ENCODE measurements at places on chromosomes 7 and 10. TPM values are rescaled to one million over a fixed set of nuclear protein-coding genes. Genes with fewer than 3 reads are reported as not detected.

Gene CHAT
- total RNA-seq: not detected

Gene PLAC9
- 24.1 TPM for total RNA-seq

Gene EGFR
- 78.3 TPM for total RNA-seq

Gene WNT8B
- not detected for total RNA-seq

Gene GIMAP6
- total RNA-seq: 61.7 TPM

Gene NPSR1
- total RNA-seq: not detected

Gene PLA2G12B
- 1.2 TPM for total RNA-seq

Gene HOGA1
- 2.3 TPM for total RNA-seq

Gene CTTNBP2
- total RNA-seq: 6.3 TPM

Gene SLC26A3
- not detected for total RNA-seq

GRCh38 chr7:130649004-130649790 lies 19.4 kb downstream of the COPG2 start:
- H3K27me3 ChIP-seq: no peaks in the 10 kb centered on the region
- no peak overlapping the region for H3K4me3 ChIP-seq
- H3K4me1 ChIP-seq: no peaks in the 10 kb centered on the region
- DNase-seq: no peak

- peak; percentile 35 for DNase-seq
- H3K27me3 ChIP-seq: no peaks in the 10 kb centered on the region
- no peak overlapping the region for H3K4me3 ChIP-seq
- H3K4me1 ChIP-seq: no peaks in the 10 kb centered on the region
- H3K36me3 ChIP-seq: peaks cover 33% of the 10 kb centered on the region
Observed at GRCh38 chr7:753190-753589, 26.1 kb upstream of the PRKAR1B start.

DNA sequence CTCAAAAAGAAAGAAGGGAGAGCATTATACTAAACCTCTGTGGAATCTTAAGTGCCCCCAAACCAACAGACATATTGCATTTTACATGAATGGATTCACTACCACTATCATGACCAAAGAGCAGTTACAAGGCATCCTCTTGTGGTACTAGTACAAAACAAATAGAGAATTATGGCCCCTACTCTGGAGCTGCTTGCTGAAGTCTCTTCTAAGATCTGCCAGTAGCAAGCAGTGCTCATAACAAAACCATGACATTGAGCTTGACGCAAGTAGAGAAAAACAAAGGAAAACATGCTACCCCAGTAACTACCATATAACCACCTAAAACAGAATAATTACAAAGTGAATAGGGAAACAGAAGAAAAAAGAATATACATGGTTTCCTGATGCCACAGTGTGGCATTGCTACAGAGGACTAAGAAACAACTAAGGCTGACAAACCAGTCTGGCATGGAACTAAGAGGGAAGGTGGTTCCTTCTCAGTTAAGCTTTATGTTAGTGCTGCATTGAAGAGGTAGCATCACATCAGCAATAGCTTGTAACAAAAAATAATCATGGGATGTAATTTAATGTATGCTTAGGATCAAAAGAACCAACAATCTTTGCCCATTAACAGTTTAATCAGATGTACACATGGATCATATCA lies 150.2 kb upstream of the AGR3 start:
- no peaks in the 10 kb centered on the region for H3K36me3 ChIP-seq
- H3K27ac ChIP-seq: no peak overlapping the region
- H3K4me1 ChIP-seq: peaks cover 4% of the 10 kb centered on the region
- no peak for DNase-seq

GRCh38 chr7:1936531-1937251 lies 266.6 kb downstream of the ELFN1 start:
- peaks cover 4% of the 10 kb centered on the region for H3K4me1 ChIP-seq
- DNase-seq: no peak
- H3K4me3 ChIP-seq: no peak overlapping the region
- no peaks in the 10 kb centered on the region for H3K27me3 ChIP-seq
- H3K27ac ChIP-seq: no peak overlapping the region
- H3K36me3 ChIP-seq: peaks cover 6% of the 10 kb centered on the region

DNA sequence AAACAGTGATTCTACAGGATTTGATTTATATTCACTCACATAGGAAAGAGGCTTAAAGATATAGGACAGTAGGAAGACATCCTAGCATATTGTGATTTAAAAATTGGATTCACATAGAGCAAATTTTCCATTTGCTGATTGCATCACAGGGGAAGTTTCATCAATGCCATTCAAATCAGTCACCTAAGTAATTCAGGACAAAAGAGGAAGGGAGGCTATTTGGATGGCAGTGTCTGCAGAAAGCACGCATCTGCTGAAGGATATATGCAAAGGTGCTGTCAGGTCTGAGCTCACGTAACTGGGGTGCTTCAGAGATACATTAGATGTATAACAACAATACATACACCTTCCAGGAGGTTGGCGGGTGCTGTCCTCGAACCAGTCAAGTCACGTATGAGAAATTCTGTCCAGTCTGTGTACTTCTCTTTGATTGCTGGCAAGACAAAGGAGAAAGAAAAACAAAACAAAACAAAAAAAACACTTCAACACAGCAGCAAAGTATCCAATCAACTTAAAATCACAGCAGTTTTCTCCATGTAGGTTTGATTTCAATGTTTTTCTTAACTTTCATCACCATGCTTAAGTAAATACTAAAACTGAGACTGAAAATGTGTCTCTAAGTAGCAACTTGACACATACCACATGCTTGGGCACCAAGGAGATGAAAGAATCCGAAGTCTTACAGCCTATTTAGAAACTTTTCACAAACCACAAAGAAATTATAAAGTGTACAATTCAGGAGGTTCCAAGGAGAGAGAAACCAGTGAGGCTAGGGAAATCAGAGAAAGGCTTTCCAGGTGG lies 125.1 kb downstream of the SFMBT2 start:
- no peaks in the 10 kb centered on the region for H3K4me1 ChIP-seq
- no peak for DNase-seq
- no peak overlapping the region for H3K4me3 ChIP-seq
- no peaks in the 10 kb centered on the region for H3K36me3 ChIP-seq
- no peak overlapping the region for H3K27ac ChIP-seq

GRCh38 chr7:57305192-57305748 lies 144.7 kb upstream of the ZNF716 start:
- no peaks in the 10 kb centered on the region for H3K4me1 ChIP-seq
- H3K27me3 ChIP-seq: no peaks in the 10 kb centered on the region
- no peak for DNase-seq
- no peaks in the 10 kb centered on the region for H3K36me3 ChIP-seq

GRCh38 chr7:100863406-100863950 lies 3.7 kb upstream of the TRIP6 start:
- no peaks in the 10 kb centered on the region for H3K27me3 ChIP-seq
- H3K36me3 ChIP-seq: peaks cover 21% of the 10 kb centered on the region
- DNase-seq: no peak
- H3K27ac ChIP-seq: no peak overlapping the region

- no peaks in the 10 kb centered on the region for H3K36me3 ChIP-seq
- peak; percentile 93 for DNase-seq
- peak within 1 kb of the TSS; percentile 95 for H3K4me3 ChIP-seq
- peak within 1 kb of the TSS; percentile 89 for H3K27ac ChIP-seq
Observed at GRCh38 chr7:140397784-140398750, at the start of gene SLC37A3. SLC37A3 (minus strand) TSS chr7:140398530; CDS start chr7:140382526, 16,004 bp downstream.

- H3K4me3 ChIP-seq: no peak overlapping the region
- no peak overlapping the region for H3K27ac ChIP-seq
- H3K27me3 ChIP-seq: no peaks in the 10 kb centered on the region
- H3K4me1 ChIP-seq: no peaks in the 10 kb centered on the region
- DNase-seq: no peak
Observed at GRCh38 chr10:130160775-130161174, 24.6 kb downstream of the GLRX3 start.

DNA sequence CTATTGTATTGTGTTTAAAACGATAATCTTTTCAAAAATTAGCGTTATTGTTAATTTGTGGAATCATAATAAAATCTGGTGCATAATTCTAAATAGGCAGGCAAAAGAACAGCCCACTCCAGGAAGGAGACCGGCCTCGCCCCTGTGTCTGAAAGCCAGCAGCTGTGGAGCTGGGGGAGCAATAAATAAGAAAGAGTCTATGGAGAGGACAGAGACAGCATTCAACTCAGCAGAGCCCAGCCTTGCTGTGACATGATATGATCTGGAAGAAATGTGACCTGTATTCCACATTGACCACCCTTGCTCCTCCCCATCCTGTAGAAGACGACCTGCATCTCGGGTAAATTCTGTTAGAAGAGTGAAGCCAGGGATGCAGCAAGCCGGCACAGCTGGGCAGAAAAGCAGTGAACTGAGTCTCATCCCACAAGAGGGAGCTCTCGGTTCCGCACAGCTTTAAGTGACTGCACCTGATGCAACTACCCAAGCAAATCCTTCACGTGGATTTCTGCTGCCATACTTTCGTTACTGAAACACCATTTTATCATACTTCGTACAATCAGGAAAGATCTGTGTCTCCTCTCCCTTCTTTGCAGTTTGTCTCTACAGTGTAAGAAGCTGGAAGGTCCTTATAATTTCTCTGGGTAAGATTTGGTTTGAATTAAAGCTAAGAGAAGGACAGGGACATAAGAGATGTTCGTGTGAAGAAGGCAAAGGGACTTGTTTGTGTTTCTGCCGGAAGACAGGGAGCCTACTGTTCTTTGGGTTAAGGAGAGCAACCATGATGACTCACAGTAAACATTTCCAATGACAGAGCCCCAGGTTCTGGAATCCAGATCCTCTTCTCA lies 427.1 kb downstream of the GPAM start:
- H3K27ac ChIP-seq: no peak overlapping the region
- DNase-seq: no peak
- no peak overlapping the region for H3K4me3 ChIP-seq
- H3K36me3 ChIP-seq: no peaks in the 10 kb centered on the region
- no peaks in the 10 kb centered on the region for H3K27me3 ChIP-seq
- H3K4me1 ChIP-seq: no peaks in the 10 kb centered on the region

DNA sequence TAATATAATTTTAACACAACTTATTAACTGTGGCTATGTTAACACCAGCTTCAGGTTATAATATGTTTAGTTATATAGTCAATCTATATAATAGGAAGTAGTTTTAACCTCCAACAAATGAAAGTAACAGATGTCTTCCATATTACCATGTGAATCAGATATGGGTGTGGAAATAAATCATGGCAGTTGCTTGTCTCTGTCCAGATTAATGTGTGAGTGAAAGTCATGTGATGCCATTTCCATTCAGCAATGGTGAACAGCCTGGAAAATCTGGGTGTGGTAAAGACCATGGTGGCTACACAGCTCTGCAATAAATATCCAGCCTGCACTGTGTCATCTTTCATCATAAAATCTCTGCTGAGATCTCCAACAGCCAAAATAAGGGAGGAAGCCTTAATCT lies 27.8 kb downstream of the HEPACAM2 start:
- no peak for DNase-seq
- H3K4me3 ChIP-seq: no peak overlapping the region

DNA sequence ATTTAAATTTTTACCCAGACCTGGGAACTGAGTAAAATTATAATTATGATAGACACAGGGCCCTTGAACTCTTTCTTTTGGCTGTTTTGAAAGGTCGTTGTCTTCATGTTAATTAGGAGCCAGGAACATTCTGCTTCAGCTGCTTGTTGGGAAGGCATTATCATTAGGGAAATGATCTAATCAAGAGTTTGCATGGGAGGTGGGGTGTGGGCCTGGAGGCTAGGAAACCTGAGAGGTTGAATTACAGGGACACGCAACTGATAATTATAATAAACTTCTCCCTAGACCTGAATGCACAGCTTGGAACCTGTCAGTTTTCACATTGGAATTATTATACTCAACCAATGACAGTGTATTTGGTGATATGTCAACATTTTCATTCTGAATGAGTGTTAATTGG lies 237.7 kb downstream of the CACNB2 start:
- H3K4me3 ChIP-seq: no peak overlapping the region
- H3K36me3 ChIP-seq: no peaks in the 10 kb centered on the region
- H3K27me3 ChIP-seq: no peaks in the 10 kb centered on the region
- H3K27ac ChIP-seq: no peak overlapping the region

DNA sequence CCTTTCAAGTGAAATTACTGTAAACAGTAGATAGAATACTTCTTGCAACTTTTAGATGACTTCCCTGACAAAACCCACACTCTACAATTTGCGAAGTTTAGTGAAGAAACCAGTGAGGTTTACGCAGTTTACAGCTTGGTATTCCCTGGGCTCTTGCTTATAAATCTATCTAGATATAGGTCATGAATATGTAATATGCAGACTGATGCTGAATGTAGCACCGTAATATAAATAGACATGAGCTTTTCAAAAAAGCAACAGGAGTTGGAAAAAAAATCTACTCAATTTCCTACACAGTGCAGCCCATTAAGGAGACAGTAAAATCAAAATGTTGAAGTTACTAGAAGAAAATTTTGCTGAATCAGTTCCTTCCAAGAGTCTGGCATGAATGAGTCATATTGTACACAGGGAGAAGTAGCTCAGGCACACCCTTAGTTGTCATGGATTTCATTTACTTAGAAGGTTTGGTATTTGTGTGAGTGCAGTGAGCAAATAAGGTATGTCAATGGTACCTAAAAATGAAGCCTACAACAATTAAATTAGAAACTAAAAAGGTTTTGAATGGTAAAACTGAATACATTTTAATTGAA lies 67.7 kb upstream of the NEUROD6 start:
- H3K4me3 ChIP-seq: no peak overlapping the region
- no peaks in the 10 kb centered on the region for H3K36me3 ChIP-seq
- peaks cover 3% of the 10 kb centered on the region for H3K4me1 ChIP-seq

GRCh38 chr7:42766782-42767423 lies 145.0 kb downstream of the C7orf25 start:
- no peaks in the 10 kb centered on the region for H3K4me1 ChIP-seq
- no peak for DNase-seq
- no peak overlapping the region for H3K4me3 ChIP-seq
- no peak overlapping the region for H3K27ac ChIP-seq

DNA sequence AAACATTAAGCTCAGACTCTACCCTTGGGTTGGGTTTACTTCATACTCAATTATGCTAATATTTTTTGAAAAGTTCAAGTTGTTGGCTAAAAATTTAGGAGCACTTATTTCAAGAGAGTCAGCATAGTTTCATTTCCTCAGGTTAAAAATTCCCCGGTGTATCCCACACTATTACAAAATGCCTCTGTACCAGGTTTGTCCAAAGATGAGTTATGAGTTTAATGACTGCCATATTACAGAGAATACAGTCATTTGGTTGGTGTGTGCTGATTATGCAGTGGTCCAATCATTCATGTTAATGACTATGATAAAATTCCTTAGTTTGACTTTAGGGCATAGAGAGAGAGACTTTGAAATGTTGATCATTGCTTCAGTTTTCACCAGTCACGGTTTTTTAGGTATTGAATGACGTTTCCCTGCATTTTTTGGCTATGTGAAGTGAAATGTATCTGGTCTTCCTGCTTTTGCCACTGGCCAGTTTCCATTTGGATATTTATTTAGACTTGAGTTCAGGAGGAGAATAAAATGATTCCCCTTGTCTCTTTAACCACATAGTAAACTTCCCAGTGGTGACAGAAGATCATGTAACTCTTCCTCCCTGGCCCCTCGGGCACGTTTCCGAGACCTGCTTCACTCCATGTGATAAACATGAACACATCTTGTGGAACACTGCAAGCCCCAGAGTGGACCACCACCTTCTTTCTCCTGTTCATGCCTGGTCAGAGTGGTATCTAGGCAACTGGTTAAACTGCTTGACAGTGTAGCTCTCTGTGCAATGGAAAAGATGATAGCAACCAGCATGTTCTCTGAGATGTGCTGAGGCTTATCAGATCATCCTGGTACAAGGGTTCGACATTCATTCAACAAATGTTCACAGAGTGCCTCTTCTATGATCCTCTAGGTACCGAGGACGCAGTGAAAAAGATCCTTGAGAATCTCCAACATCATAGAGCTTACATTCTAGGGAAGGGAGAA lies 153.6 kb downstream of the CACNB2 start:
- no peaks in the 10 kb centered on the region for H3K36me3 ChIP-seq
- DNase-seq: no peak
- H3K4me3 ChIP-seq: no peak overlapping the region
- H3K27ac ChIP-seq: no peak overlapping the region
